Right renal cortex interstitium (tissue), 3 donors: ENCODE measurements at places on chromosomes 12 and 14. TPM values are rescaled to one million over a fixed set of nuclear protein-coding genes. Genes with fewer than 3 reads are reported as not detected.

DNA sequence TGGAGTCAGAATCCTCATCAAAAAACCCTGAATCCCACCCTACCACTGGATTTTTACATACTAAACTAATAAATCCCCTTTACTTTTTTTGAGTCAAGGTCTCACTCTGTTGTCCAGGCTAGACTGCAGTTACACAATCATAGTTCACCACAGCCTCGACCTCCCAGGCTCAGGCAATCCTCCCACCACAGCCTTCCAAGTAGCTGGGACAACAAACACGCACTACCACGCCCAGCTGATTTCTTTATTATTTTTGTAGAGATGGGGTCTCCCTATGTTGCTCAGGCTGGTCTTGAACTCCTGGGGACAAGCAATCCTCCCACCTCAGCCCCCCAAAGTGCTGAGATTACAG is 24.3 kb downstream of the SPTSSA start:
- no peak for DNase-seq

KRT3 gene
- polyA plus RNA-seq: not detected

CPNE6 gene
- not detected for polyA plus RNA-seq

RTL1 gene
- polyA plus RNA-seq: 0.04 TPM

GRCh38 chr12:39343665-39344064 is 99.3 kb downstream of the KIF21A start:
- DNase-seq: no peak

GRCh38 chr14:26429205-26429604 is 168.6 kb downstream of the NOVA1 start:
- DNase-seq: no peak

ANO4 gene
- 0.92 TPM for polyA plus RNA-seq

GPR84 gene
- polyA plus RNA-seq: 0.11 TPM

- no peak for DNase-seq
Measured at GRCh38 chr12:106434526-106434925, 77.0 kb downstream of the POLR3B start.

DNA sequence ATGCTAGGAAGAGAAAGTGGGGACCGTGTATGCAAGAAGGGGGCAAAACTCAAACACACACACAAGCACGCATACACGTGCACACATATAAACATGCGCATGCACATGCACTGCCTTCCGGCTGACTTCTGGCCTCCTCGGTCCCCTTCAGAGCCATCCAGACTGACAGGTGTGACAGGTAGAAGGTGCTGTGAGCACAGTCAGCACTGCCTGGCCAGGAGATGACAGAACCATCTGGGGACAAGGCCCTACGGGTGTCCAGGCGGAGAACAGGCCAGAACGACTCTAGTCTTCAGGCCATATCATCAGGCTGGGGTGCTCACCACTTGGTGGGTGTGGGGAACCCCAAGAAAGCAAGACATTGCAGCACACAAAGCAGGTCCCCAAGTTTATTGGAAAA is 7.3 kb downstream of the KRT83 start:
- DNase-seq: no peak

GRCh38 chr12:92952394-92952793 is 23.3 kb upstream of the EEA1 start:
- no peak for DNase-seq

WNK1 gene
- polyA plus RNA-seq: 116 TPM

GRCh38 chr14:104555430-104556255 is 23.9 kb upstream of the C14orf180 start:
- no peak for DNase-seq

- DNase-seq: no peak
Measured at GRCh38 chr14:74418031-74418430, 8.0 kb downstream of the SYNDIG1L start.

PRH2 gene
- polyA plus RNA-seq: 0.48 TPM

DNA sequence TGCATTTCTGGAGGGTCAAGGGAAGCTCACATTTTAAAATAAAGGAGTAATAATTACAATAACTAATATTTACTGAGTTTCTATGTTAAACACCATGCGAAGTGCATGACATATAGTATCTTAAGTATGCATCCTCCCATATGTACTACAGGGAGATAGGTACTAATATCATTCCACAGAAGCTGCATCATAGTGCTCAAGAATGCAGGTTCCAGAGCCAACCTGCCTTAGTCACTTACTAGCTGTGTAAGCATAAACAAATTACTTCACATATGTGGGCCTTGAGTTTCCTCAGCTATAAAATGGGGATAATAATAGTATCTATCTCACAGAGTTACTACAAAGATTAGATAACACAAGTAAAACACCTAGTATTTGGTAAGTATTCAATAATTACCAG is 18.3 kb downstream of the ARMH4 start:
- DNase-seq: no peak

BDKRB2 gene
- 3.6 TPM for polyA plus RNA-seq

GUCY2C gene
- polyA plus RNA-seq: 0.54 TPM

DNA sequence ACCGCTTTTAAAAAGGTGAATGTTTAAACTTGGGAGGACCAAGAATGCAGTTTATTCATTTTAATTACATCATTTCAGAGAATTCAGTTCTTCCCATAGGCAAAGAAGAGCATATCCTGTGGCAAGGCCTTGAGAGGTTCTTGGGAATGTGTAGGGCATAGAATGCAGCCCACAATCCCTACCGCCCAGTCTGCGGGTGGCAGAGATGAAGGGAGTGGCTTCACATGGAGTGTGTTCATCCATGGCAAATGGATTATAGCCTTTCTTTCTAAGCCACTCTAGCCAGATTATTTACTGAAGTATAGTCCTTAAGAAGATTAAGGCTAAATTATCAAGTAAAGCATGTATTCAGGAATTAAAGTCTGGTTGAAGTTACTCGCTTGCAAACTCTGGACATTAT is 97.4 kb downstream of the TSPAN8 start:
- DNase-seq: no peak

DNA sequence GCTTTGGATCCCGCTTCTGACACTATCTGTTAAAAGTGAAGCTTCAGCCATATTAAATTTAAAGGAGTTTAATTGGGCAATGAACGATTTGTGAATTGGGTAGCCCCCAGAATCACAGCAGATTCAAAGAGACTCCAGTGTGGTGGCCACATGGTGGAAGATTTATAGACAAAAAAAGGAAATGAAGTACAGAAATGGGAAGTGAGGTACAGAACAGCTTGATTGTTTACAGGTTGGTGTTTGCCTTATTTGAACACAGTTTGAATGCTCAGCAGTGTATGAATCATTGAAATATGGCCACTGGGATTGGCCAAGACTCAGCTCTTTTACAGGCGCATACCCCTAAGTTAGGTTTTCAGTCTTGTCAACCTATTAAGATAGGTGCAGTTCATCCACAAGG is 21.9 kb downstream of the CCDC91 start:
- no peak for DNase-seq

DNA sequence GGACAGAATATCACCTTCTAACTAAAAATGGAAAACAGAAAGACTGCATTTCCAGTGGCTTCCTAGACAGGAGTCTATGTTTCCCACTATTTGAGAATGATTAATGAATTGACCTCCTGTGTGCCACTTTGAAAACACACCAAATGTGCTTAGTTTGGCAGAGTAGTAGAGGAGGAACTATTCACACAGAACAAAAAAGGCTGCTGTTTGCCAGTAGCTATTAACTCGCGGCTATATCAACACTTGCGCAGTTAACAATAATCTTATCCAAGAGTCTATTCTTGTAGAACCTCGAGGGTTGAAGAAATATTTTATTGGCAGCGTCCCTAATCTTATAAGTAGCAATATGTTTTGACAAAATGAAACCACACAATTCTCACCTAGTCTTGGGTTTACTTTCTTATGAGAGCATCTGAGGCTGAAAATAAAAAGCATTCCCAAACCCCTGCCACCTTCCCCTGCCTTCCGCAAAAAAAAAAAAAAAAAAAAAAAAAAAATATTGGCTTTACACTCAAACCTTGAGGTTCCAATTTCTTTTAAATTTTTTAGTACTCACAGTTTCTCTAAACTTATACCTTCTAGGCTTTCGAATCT is 127.3 kb upstream of the FLRT2 start:
- no peak for DNase-seq

GRCh38 chr12:1890810-1891209 is 27.6 kb downstream of the CACNA2D4 start:
- DNase-seq: no peak

- no peak for DNase-seq
Measured at GRCh38 chr14:99132821-99133635, 139.0 kb downstream of the BCL11B start.

- DNase-seq: peak; percentile 57
Measured at GRCh38 chr14:60184146-60184904, 19.1 kb upstream of the DHRS7 start.

- DNase-seq: peak; percentile 66
Measured at GRCh38 chr14:74362361-74362915, 14.2 kb downstream of the VRTN start.

DNA sequence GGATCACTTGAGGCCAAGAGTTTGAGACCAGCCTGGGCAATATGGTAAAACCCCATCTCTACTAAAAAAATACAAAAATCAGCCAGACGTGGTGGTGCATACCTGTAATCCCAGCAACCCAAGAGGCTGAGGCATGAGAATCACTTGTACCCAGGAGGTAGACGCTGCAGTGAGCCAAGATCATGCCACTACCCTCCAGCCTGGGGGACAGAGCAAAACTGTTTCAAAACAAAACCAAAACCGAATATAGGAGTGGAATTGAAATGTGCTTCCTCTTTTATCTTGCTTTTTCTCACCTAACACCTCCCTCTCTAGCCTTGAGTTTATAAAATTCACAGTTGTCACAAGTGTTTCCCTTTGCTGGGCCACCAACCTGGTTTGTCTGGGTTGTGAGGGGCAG is 181.9 kb downstream of the PAH start:
- no peak for DNase-seq
